H9 (cell line): ENCODE measurements at places on chromosomes 16 and 17. TPM values are rescaled to one million over a fixed set of nuclear protein-coding genes. Genes with fewer than 3 reads are reported as not detected.

DNA sequence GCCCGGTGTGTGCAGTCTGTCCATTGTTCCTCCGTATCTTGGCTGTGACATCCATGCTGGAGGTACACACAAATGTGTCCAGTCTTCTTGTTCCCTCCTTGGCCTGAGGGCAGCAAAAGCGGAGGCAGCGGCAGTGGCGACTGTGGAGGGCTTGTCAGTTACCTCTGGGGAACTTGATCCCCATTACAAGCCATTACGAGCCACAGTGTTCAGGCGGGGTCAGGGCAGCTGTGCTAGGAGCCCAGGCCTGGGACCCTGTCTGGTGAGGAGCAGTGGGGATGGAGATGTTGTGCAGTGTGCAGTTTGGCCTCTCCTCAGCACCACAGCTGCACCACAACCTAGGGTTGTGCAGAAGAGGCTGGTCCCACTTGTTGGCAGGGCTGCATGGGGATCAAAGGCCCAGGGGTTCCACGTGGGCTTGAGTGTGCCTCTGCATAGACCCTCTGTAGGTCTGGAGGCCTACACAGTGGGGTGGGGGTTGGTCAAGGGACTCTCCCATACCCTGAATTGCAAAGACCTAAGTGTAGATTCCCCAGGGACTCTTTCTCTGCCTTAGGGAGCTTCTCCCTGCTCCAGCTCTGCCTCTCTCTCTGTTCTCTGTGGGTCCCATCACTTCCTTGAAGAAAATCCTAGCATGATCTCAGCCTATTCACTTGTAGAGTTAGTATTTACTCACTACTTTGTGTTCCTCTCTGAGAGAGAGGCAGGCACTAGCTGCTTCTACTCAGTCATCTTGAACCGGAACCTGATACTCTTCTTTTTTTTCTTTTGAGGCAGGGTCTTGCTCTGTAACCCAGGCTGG lies 58.8 kb downstream of the SLFN11 start:
- H3K4me3 ChIP-seq: peak overlapping the region; percentile 81; the same call in 1 of the 3 replicates
- no peaks in the 10 kb centered on the region for H3K36me3 ChIP-seq
- H3K27ac ChIP-seq: no peak overlapping the region
- no peaks in the 10 kb centered on the region; the same call in 1 of the 2 replicates for H3K4me1 ChIP-seq
- H3K27me3 ChIP-seq: peaks cover 10% of the 10 kb centered on the region; the same call in 1 of the 2 replicates
- peak; percentile 40 for DNase-seq

DNA sequence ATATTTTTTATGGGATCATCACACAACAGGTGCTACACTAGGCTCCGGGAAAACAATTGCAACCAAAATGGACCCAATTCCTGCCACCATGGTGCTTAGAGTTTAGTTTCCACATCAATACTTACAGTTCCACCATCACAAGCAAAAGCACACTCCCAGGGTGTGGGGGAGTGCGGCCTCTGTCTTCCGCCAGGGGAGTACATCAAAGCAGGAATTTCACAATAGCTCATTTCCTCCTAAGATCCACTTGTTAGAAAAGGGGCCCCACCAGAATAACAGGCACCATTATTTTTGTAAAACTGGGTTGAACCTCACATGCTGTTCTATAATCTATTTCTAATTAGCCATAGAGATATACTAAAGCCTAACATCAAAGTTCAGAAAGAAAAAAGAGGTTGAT lies 44.3 kb upstream of the PSMD7 start:
- H3K36me3 ChIP-seq: no peaks in the 10 kb centered on the region; the same call in 2 of the 3 replicates
- H3K27ac ChIP-seq: no peak overlapping the region
- H3K4me3 ChIP-seq: no peak overlapping the region
- peaks cover 3% of the 10 kb centered on the region for H3K4me1 ChIP-seq
- no peak for DNase-seq

- peaks cover 2% of the 10 kb centered on the region; the same call in 1 of the 2 replicates for H3K27me3 ChIP-seq
- DNase-seq: no peak
- H3K27ac ChIP-seq: no peak overlapping the region
Measured at GRCh38 chr17:21382560-21383495, 6.7 kb downstream of the KCNJ12 start.

DNA sequence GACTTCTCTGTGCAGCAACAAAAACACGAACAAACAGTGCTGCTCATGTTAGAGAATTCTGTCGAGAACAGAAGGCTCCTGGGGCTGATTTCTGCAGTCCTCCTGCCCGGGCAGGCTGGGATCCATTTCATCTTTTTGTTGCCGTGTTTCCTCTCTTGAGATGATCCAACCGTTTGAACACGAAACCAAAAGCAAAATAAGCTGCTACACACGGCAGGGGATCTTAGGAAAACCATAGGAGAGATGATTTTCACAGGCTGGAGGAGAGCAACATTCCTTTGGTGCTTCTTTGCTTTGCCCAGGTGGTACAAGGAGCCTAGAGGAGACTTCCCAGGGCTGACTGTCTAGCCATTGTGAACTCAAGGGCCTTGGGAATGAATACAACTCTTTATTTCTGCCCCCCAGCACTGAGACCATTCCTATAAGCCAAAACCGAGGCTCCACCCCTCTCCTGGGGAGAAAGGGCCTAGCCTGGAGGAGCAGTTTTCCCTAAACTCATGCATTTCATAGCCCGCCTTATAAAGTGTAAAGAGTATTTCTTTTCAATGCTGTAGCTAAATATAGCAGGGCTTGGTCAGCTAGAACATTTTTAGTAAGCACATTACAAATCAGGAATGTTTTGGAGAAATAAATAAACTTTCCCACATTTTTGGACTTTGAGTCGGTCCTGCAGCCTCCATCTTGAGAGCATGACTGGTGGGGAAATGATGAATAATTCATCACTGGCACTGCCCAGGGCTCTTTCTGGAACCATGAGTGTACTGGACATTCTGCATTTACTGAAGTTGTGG lies 7.7 kb downstream of the FOXL1 start:
- no peak overlapping the region for H3K27ac ChIP-seq
- no peak overlapping the region for H3K4me3 ChIP-seq
- H3K27me3 ChIP-seq: peaks cover 3% of the 10 kb centered on the region; the same call in 1 of the 2 replicates
- DNase-seq: no peak
- H3K4me1 ChIP-seq: no peaks in the 10 kb centered on the region

DNA sequence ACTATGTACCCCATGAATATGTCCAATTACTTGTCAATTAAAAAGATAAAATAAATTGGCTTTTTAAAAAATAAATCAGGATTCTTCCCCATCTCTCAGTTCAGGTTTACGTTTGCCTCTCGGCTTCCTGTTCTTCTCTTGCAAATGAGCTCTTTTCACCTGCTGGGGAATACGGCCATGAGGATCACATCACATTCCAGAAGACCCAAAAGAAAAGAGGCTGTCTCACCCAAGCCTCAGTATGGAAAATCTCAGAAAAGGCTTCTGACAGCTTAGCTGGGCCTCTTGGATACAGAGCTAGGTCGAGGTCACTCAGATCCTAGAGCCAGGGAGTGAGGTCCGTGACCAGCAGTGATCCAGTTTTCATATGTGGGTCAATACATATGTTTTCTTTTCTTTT lies 171.2 kb upstream of the SDK2 start:
- peaks cover 6% of the 10 kb centered on the region; the same call in 1 of the 2 replicates for H3K4me1 ChIP-seq
- no peak overlapping the region for H3K4me3 ChIP-seq
- peak; percentile 57 for DNase-seq
- H3K27me3 ChIP-seq: no peaks in the 10 kb centered on the region
- H3K36me3 ChIP-seq: peaks cover 16% of the 10 kb centered on the region

- no peak overlapping the region for H3K27ac ChIP-seq
- no peaks in the 10 kb centered on the region for H3K4me1 ChIP-seq
- H3K4me3 ChIP-seq: no peak overlapping the region
- no peak for DNase-seq
Measured at GRCh38 chr16:61421111-61421510, 615.1 kb downstream of the CDH8 start.

DNA sequence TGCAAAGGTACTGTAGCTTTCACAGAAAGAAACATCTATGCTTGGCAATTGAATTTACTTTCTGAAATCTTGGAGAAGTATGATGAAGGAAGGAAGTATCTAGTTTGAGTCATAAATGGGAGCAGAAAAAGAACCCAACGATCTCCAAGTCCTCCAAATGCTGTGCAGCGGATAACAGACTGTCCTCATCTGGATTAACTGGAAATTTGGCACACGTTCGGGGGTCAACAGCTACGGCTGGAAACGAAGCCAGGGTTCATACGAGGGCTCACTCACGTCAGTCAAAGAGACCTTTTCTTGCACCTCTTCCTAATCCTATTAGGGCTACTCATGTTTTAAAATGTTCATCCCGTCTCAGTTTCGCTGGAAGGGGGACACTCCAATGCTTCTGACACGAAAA lies 152.0 kb downstream of the ZFHX3 start:
- DNase-seq: no peak
- H3K36me3 ChIP-seq: no peaks in the 10 kb centered on the region
- H3K4me1 ChIP-seq: no peaks in the 10 kb centered on the region

- no peak overlapping the region for H3K27ac ChIP-seq
- no peaks in the 10 kb centered on the region for H3K27me3 ChIP-seq
- H3K4me1 ChIP-seq: peaks cover 3% of the 10 kb centered on the region; the same call in 1 of the 2 replicates
- no peak for DNase-seq
- H3K36me3 ChIP-seq: peaks cover 26% of the 10 kb centered on the region; the same call in 2 of the 3 replicates
- no peak overlapping the region for H3K4me3 ChIP-seq
Measured at GRCh38 chr17:18248811-18249210, 9.7 kb downstream of the FLII start.

DNA sequence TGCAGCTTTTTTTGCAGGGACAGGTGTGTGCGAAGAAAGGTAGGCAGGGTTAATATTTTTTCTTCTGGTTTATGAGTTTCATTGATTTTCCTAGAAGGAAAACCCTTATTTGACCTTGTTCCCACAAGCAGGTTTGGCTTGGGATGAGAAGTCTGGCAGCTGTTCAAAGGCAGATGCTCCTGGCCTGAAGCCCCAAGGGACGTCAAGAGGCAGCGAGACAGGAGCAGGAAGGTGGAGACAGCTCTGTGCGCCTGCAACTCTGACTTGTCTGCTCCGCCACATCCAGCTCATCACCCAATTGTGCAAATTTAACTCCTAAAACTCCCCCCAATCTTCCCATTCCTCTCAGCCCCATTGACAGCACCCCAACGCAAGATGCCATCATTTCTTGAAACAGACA lies 136.8 kb upstream of the XYLT1 start:
- DNase-seq: no peak
- no peaks in the 10 kb centered on the region for H3K27me3 ChIP-seq
- no peaks in the 10 kb centered on the region for H3K4me1 ChIP-seq
- H3K36me3 ChIP-seq: no peaks in the 10 kb centered on the region
- no peak overlapping the region for H3K4me3 ChIP-seq

DNA sequence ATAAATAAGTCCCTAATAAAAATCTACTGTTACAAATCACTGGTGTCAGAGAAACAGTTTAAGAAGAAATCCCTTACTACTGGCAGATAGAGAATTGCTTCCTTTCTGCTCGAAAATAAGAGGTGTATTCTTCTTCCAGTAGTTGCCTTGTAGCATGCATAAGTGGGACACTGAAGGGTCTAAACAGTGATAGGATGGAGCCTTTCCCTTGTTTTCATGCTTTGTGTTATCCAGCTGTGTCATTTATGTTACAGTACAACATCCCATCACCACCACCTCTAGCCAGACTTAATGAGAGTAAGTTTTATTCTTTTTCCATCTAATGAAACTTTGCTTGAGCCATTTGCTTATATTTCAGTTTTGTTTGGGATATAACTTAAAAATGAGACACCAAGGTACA lies 54.3 kb downstream of the NLK start:
- no peak for DNase-seq
- peaks cover 6% of the 10 kb centered on the region for H3K4me1 ChIP-seq
- no peaks in the 10 kb centered on the region for H3K27me3 ChIP-seq
- H3K27ac ChIP-seq: no peak overlapping the region

DNA sequence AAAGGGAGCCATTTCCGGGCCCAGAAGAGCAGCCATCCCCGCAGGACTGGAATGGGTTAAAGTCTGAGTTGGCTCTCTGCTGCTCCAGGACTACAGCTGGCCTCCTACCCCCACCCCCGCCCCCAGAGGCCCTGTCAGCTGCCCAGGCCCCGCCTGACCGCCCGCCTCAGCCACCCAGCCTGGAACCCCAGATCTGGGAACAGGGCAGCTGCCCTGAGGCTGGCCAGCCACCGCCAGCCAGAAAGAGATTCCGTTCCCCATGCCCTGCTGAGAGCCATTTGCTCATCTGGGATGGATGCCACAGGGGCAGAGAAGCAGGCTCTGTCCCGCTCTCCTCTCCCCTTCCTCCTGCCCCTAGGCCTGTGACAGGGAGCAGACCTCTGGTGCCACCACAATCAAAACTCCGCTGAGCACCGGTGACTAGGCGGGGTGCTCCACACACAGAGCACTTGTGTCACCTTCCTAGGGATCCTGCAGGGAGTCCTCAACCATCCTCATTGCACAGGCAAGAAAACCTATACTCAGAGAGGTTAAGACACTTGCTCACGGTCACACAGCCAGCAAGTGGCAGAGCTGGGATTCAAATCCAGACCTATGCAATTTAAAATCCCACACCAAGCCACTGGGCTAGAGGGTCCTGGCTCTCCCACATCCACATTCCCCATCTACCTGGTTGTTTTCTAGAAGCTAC lies 44.1 kb downstream of the ZNF423 start:
- H3K27me3 ChIP-seq: no peaks in the 10 kb centered on the region
- peaks cover 5% of the 10 kb centered on the region for H3K36me3 ChIP-seq
- no peak overlapping the region for H3K4me3 ChIP-seq

- H3K27ac ChIP-seq: no peak overlapping the region
- H3K36me3 ChIP-seq: no peaks in the 10 kb centered on the region
- H3K4me3 ChIP-seq: no peak overlapping the region
Measured at GRCh38 chr16:68378436-68379415, 67.9 kb downstream of the PRMT7 start.

- no peaks in the 10 kb centered on the region for H3K36me3 ChIP-seq
- no peak overlapping the region for H3K27ac ChIP-seq
- DNase-seq: peak; percentile 35
- no peaks in the 10 kb centered on the region for H3K4me1 ChIP-seq
Measured at GRCh38 chr16:71937868-71938510, 42.7 kb downstream of the IST1 start.

DNA sequence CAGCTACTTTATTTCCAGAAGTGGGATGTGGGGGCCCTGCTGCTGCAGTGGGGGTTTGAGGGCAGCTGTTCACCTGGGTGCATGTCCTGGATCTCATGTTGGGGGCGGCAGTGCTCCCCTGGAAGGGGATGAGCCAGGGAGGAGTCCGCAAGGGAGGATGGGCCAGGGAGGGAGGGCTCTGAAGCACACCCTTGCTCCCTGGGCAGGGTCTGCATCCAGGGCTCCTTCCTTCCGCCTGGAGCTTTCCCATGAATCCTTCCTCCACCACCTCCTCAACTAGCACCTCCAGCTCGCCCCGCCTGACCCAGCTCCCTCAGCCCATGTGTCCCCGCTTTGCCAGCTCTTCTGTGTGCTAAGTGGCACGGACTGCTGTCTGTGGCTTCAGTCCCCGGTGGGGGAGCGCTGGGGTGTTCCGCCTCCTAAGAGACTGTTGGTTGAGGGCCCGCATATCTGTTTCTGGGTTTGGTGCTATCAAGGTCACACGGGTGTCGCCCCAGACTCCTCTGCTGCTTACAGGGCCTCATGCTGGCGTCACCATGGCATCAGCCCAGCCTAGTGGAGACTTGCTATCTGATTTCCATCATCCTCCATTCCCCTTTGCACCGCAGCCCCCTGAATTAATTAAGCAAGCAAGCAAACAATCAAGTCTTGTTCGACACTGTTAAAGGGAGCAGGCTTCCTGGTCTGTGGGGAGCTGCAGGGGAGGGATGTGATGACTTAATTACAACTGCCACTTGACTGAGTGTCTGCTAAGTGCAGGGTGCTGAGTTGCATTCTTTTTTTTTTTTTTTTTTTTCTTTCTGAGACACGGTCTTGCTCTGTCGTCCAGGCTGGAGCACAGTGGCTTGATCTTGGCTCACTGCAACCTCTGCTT lies 71.8 kb downstream of the PRKCA start:
- peaks cover 3% of the 10 kb centered on the region; the same call in 1 of the 2 replicates for H3K4me1 ChIP-seq
- H3K4me3 ChIP-seq: no peak overlapping the region
- H3K27me3 ChIP-seq: no peaks in the 10 kb centered on the region
- no peak overlapping the region for H3K27ac ChIP-seq
- no peaks in the 10 kb centered on the region for H3K36me3 ChIP-seq

The HSDL1 gene
- 34.2 and 38.2 TPM in 2 replicates for total RNA-seq

The SRCIN1 gene
- 6.7 and 6.9 TPM in 2 replicates for total RNA-seq
